ENCODE measurements at places on chromosomes 6 and 20.

GRCh38 chr6:104711371-104711770 lies 148.3 kb downstream of the HACE1 start:
- peak; percentile 29 for DNase-seq

GRCh38 chr6:99602520-99603420 lies 3.9 kb upstream of the PRDM13 start:
- DNase-seq = no peak

DNA sequence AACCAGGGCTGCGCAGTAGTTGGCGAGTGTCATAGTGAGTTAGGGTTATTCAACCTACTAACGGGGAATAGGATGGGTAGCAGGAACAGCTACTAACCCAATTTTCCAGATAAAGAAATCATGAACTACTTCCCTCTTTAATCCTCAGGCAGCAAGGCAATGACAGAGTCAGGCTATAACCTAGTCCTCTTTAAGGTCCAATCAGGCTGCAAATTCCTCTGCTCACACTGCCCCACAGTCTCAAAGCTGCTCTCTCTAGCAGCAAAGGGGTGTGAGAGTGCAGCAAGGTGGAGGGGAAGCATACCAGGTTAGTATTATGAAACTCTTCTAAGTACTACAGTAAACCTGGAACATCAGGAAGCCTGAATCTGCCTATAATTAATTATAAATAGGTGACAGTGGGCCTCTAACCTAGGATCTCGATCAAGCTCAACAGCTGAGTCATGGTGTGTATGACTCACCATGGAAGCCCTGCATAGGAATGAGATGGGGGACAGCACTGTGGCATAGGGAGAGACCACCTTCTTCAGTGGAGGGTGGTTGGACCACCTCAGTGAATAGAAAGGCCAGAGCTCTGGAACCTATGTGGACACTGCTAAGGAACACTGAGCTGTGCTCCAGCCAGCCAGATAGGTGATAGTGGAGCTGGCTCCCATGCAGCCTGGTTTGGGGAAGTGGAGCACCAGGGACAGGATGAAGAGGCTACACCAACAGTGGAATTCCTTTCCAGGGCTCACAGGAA lies 7.9 kb downstream of the PEX6 start:
- no peak for DNase-seq

GRCh38 chr6:121521164-121521555 lies 85.7 kb downstream of the GJA1 start:
- no peak for DNase-seq

DNA sequence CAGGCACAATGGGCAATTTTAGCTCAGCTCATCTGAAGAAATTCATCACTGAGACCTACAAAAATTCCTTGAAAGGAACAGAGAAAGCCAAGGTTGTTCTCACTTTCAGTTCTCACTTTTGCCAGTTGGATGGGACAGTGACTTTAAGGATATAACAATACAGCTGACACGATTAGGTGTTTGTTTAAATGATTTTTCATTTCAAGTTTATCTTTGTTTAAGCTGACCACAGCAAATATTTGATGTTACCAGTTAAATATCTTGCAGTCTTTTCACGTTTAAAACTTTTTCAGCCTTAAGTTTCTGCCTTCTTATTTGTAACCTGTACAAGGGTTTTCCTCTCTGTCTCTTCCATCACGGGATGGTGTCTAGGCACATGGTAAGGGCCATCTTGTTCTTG lies 93.6 kb downstream of the PLCB1 start:
- DNase-seq = no peak

DNA sequence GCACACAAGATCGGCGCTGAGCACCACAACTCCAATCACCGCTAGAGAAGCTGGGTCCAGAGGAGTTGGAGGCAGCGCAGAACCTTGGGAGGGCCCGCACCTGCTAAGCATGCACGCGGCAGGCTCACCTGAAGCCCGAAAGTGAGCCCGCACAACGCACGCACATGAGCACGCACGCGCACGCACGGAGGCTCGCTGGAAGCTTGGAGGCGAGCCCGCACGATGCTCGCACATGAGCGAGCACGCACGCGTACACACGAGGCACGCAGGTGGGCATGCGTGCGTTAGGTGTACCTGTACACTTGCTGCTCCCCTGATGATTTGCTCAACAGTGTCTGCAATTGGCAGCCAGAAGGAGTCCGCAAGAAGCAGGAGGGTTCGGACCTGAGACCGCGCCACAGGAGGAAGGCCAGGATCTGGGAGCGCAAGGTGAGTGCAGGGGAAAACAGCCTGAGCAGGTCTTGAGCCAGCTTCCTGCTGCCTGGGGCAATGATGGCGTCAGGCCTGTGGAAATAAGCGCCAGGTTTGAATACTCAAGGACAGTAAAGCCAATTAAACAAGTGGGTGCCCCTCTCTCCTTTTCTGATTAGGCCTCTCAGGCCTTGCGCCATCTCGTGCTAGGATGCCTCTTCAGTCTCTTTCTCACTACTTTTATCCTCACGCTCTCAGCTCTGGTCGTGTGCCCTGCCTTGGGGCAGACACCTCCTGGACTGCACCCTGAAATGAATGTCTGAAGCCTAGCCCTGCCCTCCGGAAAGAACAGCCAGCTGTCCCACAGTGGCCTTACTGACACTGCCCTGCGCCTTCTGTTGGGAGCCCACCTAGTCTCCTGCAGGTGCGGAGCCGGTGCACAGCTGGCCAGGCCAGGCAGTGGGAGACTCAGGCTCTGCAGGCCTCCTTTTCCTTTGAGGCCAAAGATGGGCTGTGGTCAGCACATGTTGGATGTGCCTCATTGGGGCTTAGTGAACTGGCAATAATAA lies 340.4 kb downstream of the CDC5L start:
- no peak for DNase-seq

- no peak for DNase-seq
These were observed 20.7 kb downstream of the RAB22A start for GRCh38 chr20:58330249-58330648.

- DNase-seq = no peak
These were observed 475 bp upstream of the TMEM181 start for GRCh38 chr6:158559338-158559894.

DNA sequence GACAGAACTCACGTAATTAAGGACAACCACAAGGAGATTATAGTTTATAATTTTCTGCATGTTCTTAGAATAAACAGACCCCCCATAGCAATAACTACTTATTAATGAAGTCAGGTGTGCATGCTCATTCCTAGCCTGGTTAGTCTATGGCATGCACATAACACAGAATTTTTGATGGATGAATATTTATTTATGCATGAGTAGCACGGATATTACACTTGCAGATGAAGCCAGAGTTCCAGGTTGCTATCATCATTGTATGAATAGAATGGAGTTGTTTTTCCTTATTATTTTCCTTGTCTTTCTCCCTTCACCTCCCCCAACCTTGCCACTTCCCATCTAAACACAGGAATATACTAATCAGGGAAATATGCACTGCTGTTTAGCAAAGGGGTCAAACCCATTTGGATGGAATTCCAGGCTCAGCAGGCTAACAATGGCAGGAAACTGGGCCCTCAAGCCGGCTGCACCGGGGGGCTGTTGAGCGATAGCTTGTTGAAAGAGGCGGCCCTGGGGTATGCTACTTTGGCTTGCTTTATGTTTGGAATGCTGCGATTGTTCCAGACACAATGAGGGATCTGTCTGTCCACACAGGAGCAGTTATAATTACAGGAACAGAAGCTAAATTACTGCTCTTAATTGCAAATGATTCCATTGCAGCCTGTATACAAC lies 112.6 kb downstream of the TMEM170B start:
- DNase-seq = no peak

DNA sequence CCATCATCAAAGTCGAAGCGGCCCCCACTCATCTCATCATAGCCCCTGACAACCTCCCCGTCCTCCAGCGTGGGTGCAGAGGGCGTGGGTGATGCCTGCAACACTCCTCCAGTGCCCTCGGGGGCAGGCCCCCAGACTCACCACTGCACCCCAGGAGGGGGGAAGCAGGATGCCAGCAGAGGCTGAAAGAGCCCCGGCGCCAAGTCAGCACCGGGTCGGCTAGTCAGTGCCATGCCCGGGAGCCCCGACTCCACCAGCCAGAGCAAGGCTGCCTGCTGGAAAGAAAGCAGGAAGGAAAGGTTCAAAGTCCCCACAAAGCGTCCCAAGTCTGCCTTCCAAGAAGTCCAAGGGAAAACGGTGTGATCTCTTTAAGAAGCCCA lies 324 bp downstream of the JPH2 start:
- DNase-seq = no peak

DNA sequence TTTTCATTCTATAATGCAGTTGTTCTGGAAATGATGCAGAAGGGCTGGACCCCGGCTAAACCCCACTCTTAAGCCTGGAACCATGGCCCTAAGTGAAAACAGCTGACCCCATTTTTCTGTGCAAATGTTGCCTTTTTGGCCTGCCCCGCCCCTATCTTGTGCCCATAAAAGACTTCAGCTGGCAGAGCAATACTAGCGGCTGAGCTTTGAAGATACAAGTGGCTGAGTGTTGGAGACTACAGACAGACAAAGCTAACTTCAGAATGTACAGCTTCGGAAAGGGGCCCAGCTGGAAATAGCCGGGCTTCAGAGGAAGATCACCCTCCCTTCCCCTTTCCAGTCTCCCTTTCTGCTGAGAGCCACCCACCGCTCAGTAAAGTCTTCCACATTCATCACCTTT lies 258.6 kb upstream of the SPTLC3 start:
- no peak for DNase-seq

GRCh38 chr6:162618448-162619002 lies 109.0 kb downstream of the PRKN start:
- DNase-seq = no peak

GRCh38 chr6:164507206-164507940 lies 802.0 kb downstream of the C6orf118 start:
- no peak for DNase-seq

GRCh38 chr20:3203315-3204123 lies 963 bp downstream of the DDRGK1 start:
- DNase-seq = no peak

- no peak for DNase-seq
These were observed 32.9 kb downstream of the FRK start for GRCh38 chr6:116027801-116028200.

DNA sequence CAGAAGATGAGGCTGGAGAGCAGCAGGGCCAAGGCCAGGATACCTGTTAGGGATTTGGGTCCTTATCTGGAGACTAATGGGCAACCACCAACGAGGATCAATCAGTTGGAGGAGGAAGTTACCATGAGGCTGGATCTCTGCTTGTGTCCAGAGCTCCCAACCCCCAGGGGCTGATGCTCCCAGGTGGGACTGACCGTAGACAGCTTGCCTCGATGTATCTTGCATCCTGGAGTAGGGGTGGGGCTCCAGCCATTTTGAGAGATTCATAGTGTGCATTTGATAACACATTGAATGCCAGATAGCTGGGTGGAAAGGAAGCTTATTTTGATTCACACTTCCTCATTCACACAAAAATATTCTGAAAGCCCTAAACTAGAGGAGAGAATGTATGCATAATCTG lies 4.6 kb upstream of the RFPL4B start:
- no peak for DNase-seq

- no peak for DNase-seq
These were observed 58.7 kb upstream of the CD93 start for GRCh38 chr20:23144856-23145255.

DNA sequence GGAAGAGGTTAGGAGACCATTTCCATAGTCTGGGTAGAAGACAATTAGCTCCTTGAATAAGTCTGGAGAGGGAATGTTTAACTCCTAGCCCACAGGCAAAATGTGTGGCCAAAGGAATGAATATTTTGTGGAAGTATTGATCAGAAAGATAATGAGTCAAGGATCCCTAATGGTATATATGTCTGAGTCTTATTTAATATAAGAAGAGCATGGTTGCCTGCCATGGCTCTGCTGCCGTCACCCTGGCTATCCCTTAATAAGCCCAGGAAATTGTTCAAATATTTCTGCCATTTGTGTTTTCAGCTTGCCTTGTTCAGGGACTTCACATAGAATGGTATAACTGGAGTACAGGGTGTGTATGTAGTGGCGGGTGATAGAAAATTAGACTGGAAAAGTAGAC lies 18.1 kb upstream of the CALHM6 start:
- DNase-seq = no peak

DNA sequence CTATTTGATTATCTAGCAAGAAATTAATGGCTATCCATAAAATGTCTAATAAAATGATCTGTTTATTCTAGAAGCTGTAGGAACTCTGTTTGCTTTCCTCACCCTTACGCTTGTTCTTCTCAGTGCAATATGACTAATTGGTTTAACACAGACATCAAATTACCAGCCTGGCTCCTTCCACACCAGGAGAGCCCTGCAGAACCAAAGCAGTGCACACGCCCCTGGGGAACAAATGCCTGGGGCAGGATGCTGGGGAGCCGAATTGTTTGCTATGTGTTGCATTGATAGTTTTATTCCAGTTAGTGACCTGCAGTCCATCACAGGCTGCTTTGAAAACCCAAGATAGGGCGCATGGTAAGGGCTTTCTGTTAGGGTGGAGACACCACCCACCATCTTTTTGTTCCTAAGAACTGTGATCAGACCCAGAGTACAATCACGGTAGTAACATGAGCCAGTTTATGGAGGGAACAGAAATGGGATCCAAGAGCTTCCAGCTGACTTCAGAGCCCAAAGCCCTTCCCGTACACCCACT lies 126.4 kb upstream of the CD93 start:
- no peak for DNase-seq

- DNase-seq = no peak
These were observed 7.5 kb downstream of the NOL4L start for GRCh38 chr20:32577657-32578056.
